Fibroblast of skin of left biceps (primary cell): ENCODE measurements at places on chromosomes 3 and 15.

- no peak for DNase-seq
These were observed 4.5 kb upstream of the MYRIP start for GRCh38 chr3:39804951-39805350.

DNA sequence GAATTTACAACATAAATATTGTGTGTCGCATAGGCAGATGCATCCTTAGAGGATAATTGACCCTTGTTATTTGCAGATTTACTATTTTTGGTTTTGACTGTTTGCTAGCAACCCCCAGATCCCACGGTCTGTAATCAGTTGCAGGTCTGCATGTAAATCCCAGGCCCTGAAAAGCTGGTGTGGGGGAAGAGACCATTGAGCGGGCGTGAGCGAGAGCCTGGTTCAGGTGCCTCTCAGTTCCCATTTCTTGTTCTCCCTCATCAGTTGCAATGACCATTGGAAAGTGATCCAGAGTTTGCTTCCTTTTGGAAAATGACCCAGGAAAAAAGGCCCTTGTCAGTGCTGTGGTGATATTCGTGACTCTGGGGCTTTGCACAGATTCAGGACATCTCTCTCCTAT is 238.9 kb downstream of the UACA start:
- DNase-seq, result no peak

DNA sequence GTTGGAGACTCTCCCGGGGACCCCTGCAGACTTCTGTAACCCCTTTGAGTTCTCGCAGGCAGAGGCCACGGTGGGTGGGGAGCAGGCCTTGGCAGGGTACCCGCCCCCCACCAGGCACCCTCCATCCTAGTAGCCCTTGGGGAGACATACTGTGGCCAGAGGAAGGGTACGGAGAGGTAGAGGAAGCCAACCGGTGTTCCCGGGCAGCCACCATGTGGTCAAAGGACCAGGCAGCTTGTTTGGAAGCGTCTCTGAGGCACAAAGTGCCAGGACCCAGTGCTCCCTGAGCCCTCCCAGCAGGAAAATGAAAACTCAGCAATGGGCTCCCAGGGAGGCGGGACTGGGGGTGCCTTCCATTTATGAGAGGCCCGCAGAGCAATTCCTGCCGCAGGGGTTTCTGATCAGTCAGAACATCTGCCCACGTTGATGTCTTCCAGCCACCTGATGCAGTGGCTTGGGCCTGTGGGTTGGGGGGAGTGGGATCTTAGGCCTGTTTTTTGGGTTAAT is 53.0 kb upstream of the CGNL1 start:
- DNase-seq, result no peak

- DNase-seq, result no peak
These were observed 110.3 kb downstream of the CYP19A1 start for GRCh38 chr15:51227940-51228732.

DNA sequence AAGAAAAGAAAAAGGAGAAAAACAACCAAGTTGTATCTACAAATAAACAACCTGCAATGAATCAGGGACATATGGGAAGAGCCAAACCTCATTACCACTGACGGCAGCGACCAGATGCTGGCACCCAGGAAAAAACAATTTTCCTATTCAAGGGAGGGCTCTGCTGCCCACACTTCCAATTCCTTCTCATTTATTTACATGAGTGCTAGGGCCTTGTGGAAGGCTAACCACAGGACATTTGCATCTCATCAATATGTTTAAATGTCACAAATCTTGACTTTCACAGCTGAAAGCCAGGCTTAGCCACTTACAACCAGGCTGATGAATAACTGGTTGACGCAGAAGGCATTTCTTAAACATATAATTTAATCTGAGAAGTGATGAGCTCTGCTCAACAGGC is 36.0 kb downstream of the RFTN1 start:
- DNase-seq, result no peak

DNA sequence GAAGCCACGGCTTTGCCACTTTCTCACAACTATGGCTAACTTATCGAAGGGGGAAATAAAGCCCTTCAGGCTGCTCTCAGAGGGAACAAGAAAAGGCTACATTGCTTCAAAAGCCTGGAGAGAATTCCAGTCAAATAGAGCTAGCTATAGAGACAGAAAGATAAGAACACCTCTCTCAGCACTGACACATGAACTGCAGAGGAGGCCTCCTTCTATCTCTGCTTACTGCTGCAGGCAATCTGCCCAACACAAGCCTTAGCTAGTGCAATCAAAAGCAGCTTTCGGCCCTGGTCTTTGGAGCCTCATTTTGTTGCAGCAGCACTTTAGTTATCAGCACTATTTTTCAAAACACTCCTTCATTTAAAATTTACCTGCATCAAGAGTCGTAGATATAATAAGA is 118.4 kb upstream of the ROBO1 start:
- DNase-seq, result no peak

DNA sequence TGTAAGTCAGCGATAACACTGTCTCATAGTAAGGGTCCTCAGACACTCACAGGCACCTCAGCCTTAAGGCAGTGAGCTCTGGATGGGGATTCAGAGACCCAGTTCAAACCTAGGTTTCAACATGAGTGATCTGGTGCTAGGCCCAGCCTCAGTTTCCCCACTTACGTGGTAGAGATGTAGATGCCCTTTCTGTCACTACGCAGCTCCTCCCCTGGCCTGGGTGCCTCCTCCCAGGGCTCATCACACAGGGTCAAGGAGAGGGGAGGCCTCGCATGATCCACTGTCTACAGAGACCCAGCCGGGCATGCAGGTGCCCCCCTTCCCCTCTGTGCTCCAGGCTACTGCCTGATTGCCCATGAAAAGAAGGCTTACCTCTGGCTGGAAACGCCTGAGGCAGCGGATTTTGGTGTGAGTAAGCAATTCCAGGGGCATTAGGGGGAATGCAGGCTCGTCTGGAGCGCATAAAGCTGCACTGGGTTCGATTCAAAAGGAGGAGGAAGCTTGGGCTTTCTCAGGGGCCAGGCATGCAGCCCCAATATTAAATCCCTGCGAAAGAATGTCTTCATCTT is 69.8 kb upstream of the ANKRD34C start:
- DNase-seq, result no peak

DNA sequence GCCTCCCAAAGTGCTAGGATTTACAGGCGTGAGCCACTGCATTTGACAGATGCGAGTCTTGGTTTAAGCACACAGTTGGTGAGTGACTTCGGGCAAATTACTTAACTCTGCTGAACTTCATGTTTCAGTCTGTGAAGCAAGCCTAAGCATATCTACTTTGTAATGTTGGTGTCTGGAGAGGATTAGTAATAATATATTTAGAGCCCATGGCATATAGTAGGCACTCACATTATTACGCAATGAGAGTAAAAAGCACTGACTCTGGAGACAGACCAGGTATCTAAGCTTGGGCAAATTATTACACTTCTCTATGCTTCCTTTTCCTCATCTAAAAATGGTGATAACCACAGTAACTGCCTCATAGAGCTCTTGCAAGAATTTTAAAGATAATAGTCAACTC is 208.7 kb upstream of the P2RY1 start:
- DNase-seq, result no peak

DNA sequence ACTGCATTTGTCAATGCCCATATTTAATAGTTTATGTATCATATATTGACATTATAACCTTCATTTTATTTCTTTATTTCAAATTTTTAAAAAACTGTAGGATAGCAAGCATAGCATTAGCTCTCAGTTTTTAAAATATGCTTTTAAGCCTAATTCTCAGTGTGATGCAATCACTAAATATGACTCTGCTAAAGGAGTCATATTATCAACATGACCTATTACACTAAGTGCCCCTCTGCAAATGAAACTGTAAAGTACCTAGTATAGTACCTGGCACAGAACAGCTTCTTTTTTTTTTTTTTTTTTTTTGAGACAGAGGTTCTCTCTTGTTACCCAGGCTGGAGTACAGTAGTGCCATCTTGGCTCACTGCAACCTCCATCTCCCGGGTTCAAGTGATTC is 179.4 kb upstream of the CGNL1 start:
- DNase-seq, result no peak

GRCh38 chr3:84922682-84923081 is 36.1 kb upstream of the CADM2 start:
- DNase-seq, result no peak

DNA sequence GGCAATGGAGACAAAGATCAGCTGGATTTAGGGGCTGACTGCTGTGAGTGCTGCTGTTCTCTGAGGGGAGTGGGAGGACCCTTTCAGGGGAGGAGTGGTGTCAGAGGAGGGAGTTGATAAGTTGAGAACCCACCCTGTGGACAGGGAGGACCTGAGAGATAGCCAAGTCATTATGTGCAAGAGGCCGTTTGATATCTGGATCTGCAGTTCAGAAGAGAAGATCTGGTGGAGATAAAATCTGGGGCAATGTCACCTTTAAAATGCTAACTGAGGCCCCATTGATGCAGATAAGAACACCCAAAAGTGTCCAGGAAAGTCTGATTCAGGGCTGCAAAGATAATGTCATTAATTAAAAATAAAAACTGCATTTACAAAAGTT is 256.1 kb upstream of the HES1 start:
- no peak for DNase-seq

GRCh38 chr3:24259901-24260512 is 234.6 kb downstream of the THRB start:
- no peak for DNase-seq

- DNase-seq, result no peak
These were observed 81.6 kb downstream of the FBN1 start for GRCh38 chr15:48563934-48564333.

GRCh38 chr3:194206320-194206719 is 70.4 kb downstream of the HES1 start:
- DNase-seq, result no peak

GRCh38 chr3:12142476-12142875 is 16.2 kb downstream of the TIMP4 start:
- DNase-seq, result no peak

- no peak for DNase-seq
These were observed 29.5 kb downstream of the APBA2 start for GRCh38 chr15:28915041-28915810.

- DNase-seq, result no peak
These were observed 25.7 kb downstream of the AMOTL2 start for GRCh38 chr3:134348524-134348923.

- DNase-seq, result no peak
These were observed 14.3 kb upstream of the ZBTB47 start for GRCh38 chr3:42639192-42639591.

- DNase-seq, result no peak
These were observed 131.1 kb upstream of the BFSP2 start for GRCh38 chr3:133268726-133269134.

DNA sequence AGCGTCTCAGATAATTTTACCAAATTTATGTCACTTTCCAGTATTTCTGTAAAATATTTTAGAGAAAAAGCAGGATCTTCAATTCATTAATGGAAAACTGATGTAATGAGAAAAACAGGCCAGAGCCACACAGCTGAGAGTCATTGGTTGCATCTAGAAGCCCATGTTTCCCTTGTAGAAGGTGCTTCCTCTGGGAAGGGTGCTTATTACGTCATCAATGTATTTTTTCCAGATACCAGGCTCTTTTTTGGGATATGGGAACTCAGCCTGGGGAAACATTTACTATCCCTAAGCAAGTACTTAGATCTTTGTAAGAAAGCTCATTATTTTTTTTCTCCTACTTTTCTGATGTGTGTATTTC is 89.1 kb upstream of the PHLDB2 start:
- DNase-seq, result no peak

GRCh38 chr3:183498634-183499033 is 56.9 kb downstream of the KLHL6 start:
- DNase-seq, result no peak

DNA sequence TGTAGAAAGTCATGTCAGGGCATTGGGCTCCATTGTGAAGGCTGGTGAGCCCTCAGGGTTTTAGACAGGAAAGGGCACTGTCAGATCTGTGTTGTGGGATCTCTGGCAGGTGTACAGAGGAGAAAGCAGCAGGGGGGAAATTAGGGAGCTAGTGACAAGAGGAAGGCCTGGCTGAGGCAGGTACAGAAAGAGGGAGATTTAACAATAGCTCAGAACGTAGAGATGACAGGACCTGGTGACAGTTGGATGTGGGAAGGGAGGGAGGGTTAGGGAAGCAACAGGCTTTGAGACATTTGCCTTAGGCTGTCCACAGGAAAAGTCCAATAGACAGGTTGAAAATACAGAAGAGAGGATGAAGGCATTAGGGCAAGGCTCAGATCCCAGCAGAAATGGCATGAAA is 288.1 kb downstream of the EPHB1 start:
- no peak for DNase-seq

GRCh38 chr3:139559541-139559940 is 20.0 kb upstream of the RBP1 start:
- DNase-seq, result no peak

- no peak for DNase-seq
These were observed 9.8 kb downstream of the SCG5 start for GRCh38 chr15:32651229-32651837.

DNA sequence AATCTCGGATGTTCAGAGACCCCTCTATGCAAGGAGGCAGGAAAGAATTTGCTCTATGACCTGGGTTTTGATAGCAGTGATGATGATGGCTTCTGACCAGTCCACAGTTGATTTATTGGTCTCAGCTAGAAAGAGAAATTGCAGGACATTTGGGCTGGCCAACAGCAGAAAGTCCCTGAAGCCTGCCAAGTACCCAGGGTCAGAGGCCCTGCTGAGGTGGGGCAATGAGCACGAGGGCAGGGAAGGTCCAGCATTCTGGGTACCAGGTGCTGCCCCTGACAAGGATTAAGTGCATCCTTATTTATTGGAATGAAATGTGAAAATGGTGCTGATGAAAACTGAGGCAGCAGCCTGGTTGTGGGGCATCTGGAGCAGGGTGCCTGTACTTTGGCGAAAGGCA is 19.8 kb downstream of the C3orf62 start:
- no peak for DNase-seq
